Putamen (tissue), 1 donor: ENCODE measurements at places on chromosomes 3 and 15.

GRCh38 chr3:129116482-129116946 is 5.1 kb downstream of the RAB43 start:
- no peak for DNase-seq

DNA sequence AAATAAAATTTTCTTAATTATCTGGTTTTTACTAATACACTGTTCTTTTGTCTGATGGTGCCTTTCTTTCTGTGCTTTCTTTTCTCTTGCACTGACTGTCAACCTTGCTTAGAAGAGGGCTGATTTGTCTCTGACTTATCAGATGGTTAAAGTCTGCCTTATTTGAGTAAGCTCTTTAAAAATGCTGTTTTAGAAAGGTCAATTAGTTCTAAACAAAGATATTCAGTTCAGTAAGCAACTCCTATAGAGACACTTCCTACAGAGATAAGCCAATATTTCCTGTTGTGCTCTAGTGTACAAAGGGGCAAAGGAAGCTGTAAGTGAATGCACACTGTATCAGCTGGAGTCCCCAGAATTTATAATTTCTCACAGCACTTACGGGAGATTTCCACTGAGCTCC is 153.4 kb upstream of the TSPAN3 start:
- no peak for DNase-seq

- DNase-seq = no peak
Measured at GRCh38 chr15:88800026-88800425, 3.2 kb upstream of the ACAN start.

GRCh38 chr3:171704002-171704401 is 106.3 kb downstream of the PLD1 start:
- DNase-seq = no peak

- no peak for DNase-seq
Measured at GRCh38 chr15:34665498-34666116, 82.2 kb upstream of the GOLGA8B start.

- no peak for DNase-seq
Measured at GRCh38 chr15:69648212-69648611, 195.6 kb downstream of the RPLP1 start.

- DNase-seq = no peak
Measured at GRCh38 chr15:79004336-79004735, 59.5 kb upstream of the CTSH start.

GRCh38 chr3:143511174-143511879 is 336.9 kb downstream of the SLC9A9 start:
- DNase-seq = no peak

GRCh38 chr15:27244047-27244446 is 273.1 kb downstream of the GABRG3 start:
- no peak for DNase-seq

GRCh38 chr15:55915221-55915620 is 78.2 kb downstream of the NEDD4 start:
- DNase-seq = no peak

- no peak for DNase-seq
Measured at GRCh38 chr15:60683156-60683555, 204.2 kb upstream of the ICE2 start.

- no peak for DNase-seq
Measured at GRCh38 chr3:157145606-157146322, 14.2 kb downstream of the CCNL1 start.

DNA sequence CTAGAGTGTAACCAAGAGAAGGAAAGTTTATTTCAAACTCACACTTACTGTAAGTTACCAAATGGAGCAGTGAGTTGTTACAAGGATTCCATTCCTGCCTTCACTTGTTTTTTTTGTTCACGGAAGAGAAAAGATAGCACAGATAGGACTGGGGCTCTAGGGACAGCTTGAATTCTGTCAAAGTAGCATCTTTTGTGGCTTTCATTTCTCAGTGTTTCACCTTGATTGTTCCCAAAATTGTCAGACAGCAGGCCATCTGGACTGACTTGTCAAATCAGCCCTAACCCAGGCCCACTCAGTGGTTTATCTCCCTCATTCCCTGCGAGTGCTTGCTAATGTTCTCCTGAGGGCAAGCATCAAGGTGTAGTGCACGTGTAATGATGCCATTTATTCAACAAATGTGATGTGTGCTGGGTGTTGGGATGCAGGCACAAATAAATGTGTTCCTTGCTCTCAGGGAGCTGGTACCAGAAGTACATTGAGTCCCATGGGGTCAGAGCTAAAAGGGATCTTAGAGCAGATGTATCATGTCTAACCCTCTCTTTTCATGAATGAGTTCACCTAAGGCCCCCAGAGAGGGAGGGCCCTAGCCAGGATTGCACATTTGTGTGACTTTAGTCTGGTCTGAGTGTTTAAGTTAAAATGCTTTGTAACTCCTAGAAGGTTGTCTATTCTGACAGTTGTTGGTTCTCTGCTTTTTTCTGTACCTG is 49.1 kb downstream of the PDHB start:
- no peak for DNase-seq

DNA sequence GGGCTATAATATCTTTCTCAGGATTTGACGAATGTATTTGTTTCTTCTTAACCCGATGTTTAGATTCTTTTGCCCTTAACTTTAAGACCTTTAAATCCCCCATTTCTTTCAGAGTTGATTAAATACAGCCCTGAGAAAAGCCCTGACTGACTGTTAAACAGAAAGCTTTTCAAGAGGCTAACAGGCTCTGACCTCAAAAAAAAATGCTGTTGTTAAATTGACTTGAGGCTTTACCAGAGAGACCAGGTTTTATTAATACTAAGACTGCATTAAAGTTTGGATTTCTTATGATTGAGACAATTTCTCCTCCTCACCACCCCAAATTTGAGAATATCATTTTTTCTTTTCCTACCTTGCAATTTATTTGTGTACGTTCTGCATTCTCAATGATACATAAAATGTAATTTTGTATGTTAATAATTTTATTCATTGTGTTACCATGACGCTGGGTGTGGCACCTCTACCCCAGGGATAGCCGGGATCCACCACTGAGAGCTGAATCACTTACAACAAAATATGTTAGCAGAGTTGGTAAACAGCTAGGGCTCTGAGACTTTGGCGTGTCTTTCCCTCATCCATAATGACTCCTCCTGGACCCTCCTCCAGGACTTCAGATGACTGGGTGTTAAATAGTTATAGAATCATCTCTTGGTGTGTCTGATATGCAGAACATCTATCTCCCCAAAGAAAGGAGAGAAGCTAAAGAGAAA is 753.5 kb downstream of the NAALADL2 start:
- no peak for DNase-seq

DNA sequence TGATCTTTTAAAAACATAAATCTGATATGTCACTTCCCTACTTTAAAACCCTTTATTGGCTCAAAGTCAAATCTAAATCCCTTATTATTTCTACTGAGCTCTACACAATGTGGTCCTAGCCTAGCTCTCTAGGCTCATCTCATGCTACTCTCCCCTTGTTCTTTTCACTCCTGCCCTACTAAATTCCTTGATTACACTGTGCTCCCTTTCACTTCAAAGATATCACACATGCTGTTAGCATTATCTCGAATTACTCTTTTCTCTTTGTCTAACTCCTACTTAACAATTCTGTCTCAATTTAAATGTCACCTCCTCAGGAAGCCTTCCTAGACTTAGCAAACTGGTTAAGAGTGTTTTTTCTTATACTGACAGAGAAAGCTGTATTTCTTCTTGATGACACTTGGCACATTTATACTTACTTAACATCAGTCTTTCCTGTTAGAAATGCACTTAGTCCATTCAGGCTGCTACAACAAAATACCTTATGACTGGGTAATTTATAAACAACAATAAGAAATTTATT is 102.0 kb downstream of the SCAPER start:
- DNase-seq = no peak

DNA sequence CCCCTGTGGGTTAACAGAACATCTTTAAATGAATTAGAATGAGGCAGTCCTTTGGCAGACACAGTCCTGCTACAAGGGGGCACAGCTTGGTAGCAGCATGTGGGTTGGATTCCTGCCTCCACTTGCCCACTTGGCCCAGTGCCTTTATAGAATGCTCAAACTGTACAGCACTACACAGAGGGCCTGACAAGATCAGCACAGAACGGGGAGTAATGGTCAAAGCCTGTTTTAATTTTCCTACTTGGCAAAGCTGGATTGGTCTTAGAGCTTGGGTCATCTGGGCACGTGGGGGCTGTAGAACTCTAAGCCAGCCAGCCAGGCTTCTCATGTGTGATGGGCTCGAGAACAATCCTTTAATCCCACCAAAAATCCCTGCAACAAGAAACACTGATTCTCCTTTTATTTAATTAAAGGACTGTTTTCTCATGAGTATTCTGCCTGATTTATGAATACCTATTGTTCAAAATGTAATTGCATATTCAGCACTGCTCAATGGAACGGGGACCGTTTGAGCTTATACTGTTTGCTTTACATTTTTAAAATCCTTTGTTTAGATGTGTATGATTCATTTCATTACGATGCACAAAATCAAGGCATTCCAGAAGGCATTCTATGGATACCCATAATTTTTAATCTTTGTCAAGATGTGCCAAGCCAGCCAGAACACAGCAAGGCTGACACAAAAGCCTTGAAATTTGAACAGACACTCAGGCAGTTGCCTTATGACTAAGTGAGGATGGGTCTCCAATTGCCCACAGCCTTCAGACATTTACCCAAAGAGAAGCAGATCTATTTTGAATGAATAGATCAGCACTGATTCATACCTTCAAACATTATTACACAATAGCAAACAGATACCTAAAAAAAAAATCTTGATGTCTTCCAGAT is 249.3 kb upstream of the TGFBR2 start:
- no peak for DNase-seq

GRCh38 chr15:87959080-87959479 is 297.5 kb downstream of the NTRK3 start:
- DNase-seq = no peak

DNA sequence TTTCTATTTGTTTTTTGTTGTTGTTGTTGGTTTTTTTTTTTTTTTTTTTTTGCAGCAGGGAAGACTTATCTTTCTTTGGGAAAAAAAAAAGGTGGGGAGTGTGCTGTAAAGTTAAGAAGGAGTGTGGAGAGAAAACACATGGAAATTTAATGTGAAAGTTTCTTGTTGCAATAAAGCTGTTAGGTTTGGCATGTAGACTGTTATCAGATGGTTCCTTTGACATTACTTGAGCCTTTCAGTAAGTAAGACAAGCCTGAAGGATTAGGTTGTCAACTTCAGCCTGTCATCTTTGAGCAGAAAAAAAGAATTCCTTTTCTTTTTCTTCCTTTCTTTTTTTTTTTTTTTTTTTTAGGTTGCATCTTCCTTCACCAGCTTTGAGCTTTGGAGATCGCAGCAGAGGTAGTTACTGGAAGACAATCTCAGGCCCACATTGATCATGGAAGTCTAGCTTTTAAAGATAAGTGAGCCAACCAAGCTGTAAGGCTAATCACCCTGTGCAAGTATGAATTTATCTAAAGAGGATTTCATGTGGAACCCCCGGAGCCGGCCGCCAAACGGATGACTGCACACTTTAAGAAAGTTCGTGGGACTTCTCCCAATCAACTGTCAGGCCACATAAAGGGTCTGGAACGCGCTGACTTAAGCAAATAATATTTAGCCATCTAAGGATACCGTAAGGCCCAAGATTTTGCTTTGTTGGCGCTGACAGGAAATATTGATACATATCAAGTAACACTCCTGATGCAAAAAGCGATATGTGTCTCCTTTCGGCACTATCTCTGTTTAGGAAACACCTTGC is 1040.1 kb upstream of the NR2F2 start:
- no peak for DNase-seq

GRCh38 chr15:74762791-74763150 is 14.1 kb downstream of the CYP1A2 start:
- DNase-seq = no peak

GRCh38 chr3:119748991-119749390 is 32.9 kb upstream of the NR1I2 start:
- DNase-seq = no peak

DNA sequence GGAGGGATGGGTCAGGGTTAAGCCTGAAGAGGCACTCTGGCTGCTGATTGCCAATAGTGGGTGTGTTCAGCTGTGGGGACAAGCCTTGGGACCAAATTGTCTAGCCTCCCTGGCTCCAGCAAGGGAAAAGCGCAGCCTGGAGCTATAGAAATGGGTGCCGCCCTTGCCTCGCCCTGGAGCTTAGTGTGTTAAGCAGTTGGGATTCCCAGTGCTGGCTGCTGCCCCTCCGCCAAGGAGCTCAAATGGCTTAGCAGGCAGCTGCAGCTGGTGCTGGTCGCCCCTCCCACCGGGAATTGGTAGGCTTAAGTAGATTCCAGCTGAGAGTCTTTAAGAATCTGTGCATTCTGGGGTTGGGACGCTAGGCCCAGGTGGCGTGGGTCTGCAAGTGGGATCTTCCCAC is 662.9 kb upstream of the TBL1XR1 start:
- no peak for DNase-seq

DNA sequence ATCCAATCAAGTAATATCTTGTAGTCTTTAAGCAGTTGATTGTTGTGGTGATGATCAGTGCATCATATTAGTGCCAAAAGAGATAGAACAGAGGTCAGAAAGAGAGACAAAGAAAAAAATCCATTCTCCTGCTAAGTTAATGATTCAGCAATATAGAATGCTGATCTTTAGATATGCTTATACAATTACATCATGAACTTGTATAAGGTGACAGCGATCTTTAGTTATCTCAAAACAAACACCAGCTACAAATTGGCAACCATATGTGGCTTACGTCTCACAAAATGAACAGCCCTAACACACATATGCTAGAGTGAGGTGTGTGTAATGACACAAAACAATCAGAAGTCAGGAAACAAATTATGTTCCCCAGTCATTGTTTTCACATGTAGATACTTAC is 12.5 kb downstream of the LSAMP start:
- DNase-seq = no peak

DNA sequence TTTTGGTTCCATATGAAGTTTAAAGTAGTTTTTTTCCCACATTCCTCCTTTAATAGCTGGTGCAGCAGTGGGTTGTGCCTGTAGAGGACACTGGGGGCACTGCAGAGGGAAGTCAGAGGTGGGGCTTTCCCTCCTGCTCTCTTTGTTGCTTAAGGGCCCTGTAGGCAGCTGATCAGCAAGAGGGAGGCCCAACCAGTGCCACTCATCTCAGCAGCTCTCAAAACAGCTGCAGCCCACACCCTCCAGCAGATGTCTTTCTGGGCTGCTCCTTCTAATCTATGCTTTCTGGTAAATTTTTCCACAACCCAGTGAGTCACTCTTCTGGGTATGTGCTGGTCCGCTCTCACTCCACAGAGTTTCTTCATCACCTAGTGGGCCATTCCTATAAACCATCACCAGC is 263.8 kb downstream of the FEZF2 start:
- no peak for DNase-seq

- DNase-seq = no peak
Measured at GRCh38 chr15:78178064-78178463, 28.9 kb downstream of the IDH3A start.

DNA sequence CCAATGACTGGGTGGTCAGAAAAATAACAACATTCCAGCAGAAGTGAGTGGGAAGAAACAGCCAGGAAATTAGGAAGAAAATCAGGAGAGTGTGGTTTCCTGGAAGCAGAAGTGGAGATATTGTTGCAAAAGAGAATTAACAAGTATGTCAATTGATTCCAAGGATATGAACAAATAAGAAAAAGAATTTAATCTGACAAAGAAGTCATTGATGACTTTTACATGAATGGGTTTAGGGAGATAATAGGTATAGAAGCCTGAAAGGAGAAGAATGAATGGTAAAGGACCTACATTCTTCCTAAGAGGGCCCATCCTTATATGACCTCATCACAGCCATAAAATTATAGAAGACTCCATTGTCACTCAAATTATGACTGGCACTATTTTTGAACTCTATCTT is 1440.1 kb downstream of the OTOL1 start:
- no peak for DNase-seq

- no peak for DNase-seq
Measured at GRCh38 chr3:159186581-159186980, 384.7 kb downstream of the MFSD1 start.

GRCh38 chr3:184405075-184406030 is 25.5 kb downstream of the CHRD start:
- DNase-seq = peak; percentile 38
